ENCODE measurements at places on chromosomes 7 and 10.

- DNase-seq, result no peak
Observed at GRCh38 chr7:33642312-33642711, 263.0 kb upstream of the BMPER start.

DNA sequence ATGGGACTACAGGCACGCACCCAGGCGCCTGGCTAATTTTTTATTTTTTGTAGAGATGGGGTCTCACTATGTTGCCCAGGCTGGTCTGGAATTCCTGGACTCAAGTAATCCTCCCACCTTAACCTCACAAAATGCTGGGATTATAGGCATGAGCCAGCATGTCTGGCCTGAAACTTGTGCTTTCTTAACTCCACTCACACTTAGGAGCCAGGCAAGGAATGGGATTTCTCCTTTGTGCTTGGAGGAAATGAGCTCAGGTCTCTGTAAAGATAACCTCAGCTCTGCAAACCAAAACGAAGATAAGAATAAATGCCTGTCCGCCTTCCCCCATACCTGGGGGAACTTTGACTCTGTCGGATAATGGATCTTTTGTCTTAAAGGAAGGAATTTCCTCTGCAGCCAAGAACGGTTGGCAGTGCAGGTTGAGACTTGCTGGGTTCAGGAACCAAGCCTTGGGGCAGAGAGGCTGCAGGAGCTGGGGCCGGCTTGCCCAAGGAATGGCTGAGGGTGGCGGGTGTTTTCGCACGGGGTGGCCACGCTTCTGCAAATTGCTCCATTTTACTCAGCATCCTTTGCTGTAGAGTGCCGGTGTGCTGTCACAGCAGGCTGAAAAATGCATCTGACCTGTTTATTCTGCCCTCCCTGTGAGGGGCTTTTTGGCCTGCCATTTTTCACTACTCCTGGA, 174.2 kb downstream of the KIAA1217 start:
- no peak for DNase-seq

- no peak for DNase-seq
Observed at GRCh38 chr10:14665865-14666857, 108.5 kb downstream of the FAM107B start.

DNA sequence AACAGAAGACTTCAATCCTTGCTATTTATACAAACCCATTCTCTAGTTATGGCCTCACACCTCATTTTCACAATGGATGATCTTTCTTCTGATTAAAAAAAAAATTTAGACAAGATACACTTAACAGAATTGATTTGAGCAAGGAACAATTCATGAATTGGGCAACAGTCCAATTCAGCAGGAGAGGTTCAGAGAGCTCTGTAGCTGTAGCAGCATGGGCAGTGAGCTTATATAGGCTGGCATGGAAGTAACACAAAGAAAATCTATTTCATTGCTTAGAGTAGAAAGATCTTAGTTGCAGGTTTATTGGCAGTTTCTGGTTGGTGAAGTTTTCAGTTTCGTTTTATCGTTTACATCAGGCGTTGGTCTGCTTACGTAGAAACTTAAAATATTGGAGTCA, 23.0 kb upstream of the LRGUK start:
- no peak for DNase-seq

GRCh38 chr7:127813991-127814541, 162.1 kb downstream of the SND1 start:
- no peak for DNase-seq

- peak; percentile 28 for DNase-seq
Observed at GRCh38 chr10:81019029-81019890, 481.6 kb downstream of the SH2D4B start.

DNA sequence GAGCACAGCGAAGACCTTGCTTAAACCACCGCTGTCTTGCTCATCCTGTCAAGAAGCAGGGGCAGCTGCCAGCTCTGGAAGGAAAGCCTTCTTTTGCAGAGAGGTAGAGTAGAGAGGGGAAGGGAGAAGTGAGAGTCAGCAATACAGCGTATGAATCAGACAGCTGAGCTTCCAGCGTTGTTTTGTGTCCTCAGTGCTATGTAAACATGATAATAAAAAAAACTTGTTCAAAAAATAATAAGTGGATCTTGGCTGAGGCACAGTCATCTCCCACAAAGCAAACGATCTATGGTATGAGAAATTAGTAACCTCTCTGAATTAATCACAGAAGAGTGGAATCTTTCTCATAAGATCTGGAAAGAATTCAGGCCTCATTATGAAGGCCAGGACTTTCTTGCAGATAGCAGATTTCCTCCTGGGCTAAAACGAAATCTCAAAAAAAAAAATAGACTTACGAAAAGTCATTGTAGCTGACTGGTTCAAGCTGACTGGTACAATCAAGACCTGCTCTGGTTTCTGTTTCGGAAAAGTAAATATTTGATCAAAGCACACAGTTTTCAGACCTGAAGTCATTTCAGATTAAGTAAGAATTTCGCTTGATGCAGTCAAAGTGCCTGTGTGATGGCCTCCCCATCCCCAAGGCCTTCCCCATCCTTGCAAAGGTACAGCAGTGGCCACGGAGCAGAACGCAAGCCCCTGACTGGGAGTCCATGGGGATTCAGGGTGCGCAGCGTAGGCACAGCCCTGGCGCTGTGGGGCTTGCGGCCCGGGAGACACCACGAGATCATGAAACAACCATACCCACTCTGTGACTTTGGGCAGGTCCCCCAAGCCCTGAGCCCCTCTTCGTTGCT, 29.4 kb downstream of the CHST15 start:
- DNase-seq, result no peak

- DNase-seq, result no peak
Observed at GRCh38 chr7:18262058-18262457, 233.5 kb upstream of the HDAC9 start.

DNA sequence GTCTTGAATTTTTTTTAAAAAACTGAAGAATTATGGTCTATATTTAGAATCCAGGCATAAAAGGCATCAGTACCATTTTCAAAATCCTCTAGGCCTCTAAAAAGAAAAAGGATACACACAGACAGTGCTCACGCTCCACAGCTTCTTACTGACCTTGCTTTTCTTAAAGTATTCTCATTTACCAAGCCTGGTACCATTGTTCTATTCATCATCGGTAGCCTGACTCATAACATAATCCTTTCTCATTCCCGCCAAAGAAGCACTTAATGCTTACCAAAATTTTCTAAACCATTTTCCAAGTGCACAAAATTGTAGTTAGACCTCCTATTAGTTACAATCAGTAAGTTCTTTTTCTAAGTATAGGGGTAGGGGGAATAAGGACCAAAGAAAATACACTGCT, 54.6 kb downstream of the ATE1 start:
- no peak for DNase-seq

- no peak for DNase-seq
Observed at GRCh38 chr7:92279396-92280031, 33.7 kb downstream of the ANKIB1 start.

- peak; percentile 2 for DNase-seq
Observed at GRCh38 chr7:142626420-142627035, 122.7 kb upstream of the PRSS1 start.

DNA sequence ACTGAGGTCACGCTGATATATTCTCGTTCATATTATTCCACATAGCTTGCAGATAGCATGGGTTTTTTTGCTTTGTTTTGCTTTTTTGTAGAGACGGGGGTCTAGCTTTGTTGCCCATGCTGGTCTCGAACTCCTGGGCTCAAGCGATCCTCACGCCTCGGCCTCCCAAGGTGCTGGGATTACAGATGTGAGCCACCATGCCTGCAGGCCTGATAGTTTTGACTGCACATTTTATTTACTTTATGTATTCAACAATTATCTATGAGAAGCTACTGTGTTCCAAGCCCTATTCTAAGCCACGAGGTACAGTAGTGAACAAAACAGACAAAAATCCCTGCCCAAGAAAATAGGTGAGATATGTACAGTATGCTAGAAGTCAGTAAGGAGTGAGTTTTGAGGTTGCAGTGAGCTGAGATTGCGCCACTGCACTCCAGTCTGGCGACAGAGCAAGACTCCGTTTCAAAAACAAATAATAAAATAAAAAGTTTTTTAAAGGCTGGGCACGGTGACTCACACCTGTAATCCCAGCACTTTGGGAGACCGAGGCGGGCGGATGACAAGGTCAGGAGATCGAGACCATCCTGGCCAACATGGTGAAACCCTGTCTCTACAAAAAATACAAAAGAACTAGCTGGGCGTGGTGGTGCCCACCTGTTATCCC, 1.3 kb upstream of the YWHAG start:
- DNase-seq, result no peak

DNA sequence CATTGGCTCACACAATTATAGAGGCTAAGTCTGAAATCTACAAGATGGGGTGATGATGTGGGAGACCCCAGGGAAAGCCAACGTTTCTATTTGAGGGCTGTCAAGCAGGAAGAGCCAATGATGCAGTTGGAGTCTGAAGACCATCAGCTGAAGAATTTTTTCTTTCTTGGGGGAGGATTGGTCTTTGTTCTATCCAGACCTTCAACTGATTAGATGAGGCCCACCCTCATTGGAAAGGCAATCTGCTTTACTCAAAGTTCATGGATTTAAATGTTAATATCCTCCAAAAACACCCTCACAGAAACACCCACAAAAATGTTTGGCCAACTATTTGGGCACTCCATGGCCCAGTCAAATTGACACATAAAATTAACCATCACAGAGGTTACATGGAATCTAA, 44.3 kb upstream of the DNAJC1 start:
- no peak for DNase-seq

DNA sequence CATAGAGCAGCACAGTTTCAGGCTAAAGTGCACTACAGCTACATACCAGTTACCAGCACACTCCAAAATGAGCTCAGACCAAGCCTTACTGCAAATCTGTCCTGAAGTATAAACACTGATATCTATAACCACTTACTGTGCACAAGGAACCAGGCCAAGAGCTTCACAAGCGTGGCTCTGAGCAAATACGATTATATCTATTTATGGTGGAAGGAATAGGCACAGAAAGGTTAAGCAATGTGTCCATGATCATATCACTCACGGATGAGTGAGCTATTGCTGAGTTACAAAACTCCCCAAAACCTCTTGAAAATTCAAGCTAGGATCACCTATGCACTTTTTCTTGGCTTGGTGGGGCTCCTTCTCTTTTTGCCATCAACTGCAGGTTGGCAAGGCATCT, 84.9 kb downstream of the GPAM start:
- DNase-seq, result no peak
